Activated CD8-positive, alpha-beta memory T cell treated with anti-CD3 and anti-CD28 coated beads for 4 hours (primary cell): ENCODE measurements at places on chromosomes 3 and 15.

- no peak for DNase-seq
These were observed 51.6 kb downstream of the ZNF621 start for GRCh38 chr3:40576396-40576795.

- DNase-seq = no peak
These were observed 306.5 kb upstream of the SLITRK3 start for GRCh38 chr3:165502707-165503106.

DNA sequence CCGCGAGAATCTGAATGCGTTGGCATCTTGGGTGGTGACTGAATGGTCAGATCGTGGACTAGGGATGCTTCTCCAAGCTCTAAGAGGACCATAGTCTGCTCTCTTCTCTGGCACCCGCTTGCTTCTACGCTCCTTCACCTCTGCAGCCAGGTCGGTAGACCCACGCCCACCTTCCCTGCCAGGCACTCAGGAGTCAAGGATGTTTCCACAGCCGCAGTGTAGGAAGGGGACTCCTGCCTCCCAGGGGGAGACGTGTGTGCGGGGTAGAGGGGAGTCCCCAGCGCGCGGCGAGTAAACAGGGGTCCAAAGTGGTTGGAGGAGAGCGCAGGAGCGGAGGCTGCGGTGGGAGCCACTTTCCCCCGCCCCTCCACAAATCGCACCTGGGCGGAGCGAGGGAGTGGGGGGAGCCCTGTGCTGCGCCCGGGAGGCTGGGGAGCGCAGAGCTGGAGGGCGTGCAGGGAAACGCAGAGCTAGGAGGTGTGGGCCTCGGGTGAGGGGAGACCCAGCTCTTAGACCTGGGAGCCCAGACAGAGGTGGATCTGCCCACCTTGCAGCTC lies 1.7 kb downstream of the LRRC3B start:
- DNase-seq = no peak

DNA sequence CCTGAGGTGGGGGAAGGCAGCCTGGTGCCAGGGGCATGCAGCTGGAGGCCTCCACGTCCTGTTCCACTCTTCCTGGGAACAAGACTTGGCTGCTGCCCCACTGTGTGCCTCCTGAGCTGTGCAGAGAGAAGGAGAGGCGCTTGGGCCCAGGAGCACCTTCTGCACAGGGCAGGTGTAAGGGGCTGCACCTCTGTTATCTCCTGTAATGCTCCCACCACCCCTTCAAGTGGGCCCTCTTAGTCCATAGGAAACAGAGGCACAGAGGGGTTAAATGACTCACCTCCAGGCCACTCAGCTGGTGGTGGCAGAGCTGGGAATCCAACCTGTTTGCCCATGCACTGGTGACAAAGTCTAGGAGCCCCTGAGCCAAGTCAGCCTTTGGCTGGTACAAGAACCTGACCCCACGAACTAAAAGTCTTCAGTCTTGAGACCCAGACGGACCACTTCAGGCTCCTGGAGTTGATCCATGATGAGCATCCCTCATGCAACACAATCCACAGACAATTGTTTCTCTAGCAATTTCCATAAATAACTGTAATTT lies 93.2 kb downstream of the IQSEC1 start:
- no peak for DNase-seq
